ENCODE measurements at places on chromosomes 5 and 9. TPM values are rescaled to one million over a fixed set of nuclear protein-coding genes. Genes with fewer than 3 reads are reported as not detected.

DNA sequence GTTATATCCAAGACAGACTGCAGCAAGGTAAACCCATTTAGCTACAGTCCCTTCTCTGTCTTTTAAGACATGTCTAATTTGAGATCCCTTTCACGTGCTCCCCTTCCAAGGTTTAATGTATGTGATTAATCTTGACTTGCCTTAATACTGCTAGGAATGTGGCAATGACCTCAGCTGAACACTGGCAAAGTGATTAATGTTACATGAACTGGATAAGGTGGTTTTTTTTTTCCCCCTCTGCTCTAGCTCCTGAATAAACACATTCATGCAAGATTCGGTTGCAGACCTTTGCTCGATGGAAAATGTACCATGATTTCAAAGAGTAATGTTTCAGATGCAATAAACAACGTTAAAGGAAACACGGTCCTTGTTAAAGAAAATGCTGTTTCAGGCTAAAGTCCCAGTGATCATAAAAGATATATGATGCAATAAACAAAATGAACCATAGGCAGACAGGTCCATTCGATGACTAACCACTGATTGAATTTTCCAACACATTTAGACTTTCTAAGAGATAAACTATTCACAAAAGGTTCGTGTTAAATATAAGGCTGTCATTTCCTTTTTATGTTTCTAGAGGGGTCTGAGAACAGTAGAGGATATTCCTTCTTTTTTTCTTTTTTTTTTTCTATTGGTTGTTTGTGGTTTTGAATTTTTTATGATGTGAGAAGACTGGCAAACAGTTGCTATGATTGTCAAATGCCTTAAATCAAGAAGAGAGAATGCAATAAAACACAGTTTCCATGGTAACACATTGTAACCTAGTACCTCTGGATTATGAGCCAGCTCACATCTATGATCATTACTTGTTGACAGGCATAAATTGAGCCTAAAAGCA lies 44.7 kb upstream of the ZNF608 start:
- peak; percentile 75 for DNase-seq

- no peak for DNase-seq
Measured at GRCh38 chr5:152004095-152004494, 79.4 kb upstream of the GLRA1 start.

Gene TMEM232
- 0.66 TPM for total RNA-seq

Gene SLC6A19
- total RNA-seq: not detected

GRCh38 chr9:27447031-27447683 lies 76.9 kb upstream of the IFNK start:
- no peak for DNase-seq

DNA sequence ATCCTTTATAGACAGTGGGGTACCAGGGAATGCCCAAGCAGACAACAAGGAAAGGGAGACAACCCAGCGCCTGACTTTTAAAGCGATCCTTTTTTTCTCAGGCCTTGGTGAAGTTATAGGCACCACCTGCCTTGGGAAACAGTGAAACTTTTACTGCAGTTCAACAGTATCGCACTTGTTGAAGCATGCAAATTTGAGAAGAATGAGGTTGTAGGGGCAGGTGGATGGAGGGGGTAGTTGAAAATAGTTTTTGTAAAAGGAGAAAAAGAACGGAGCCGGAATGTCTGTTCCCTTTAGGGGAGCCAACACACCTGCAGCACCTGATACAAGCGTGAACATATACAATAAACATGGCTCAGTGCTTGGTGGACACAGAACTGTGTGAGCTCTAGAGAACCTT lies 190.2 kb upstream of the NR3C1 start:
- no peak for DNase-seq

DNA sequence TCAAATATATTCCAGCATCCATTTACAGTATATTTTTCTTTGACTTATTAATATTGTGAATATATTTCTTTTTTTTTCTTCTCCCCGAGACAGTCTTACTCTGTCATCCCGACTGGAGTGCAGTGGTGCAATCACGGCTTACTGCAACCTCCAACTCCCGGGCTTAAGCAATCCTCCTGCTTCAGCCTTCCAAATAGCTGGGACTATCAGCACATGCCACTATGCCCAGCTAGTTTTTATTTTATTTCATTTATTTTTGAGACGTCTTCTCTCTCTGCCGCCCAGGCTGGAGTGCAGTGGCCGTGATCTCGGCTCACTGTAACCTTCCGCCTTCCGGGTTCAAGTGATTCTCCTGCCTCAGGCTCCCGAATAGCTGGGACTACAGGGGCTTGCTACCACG lies 7.4 kb upstream of the GLIPR2 start:
- DNase-seq: no peak

DNA sequence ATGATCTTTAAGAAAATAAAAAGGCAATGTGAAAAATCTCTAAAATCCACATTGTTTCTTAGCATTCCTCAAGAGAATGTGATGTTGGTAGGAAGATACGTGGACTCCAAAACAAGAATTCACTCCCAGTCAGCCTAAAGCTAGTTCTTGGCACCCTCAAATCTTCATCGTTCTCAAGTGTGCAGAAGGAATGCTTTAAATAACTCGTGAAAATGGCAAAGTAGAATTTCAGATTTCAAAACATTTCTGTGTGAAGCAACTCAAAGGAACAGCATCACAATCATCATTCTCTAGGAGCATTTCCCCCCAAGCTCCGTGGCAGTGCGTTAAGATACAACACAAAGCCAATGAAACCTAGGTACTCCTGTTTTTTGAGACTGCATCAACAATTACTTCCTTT lies 185.1 kb upstream of the DMAC1 start:
- DNase-seq: no peak

Gene NINJ1
- 87.3 TPM for total RNA-seq

DNA sequence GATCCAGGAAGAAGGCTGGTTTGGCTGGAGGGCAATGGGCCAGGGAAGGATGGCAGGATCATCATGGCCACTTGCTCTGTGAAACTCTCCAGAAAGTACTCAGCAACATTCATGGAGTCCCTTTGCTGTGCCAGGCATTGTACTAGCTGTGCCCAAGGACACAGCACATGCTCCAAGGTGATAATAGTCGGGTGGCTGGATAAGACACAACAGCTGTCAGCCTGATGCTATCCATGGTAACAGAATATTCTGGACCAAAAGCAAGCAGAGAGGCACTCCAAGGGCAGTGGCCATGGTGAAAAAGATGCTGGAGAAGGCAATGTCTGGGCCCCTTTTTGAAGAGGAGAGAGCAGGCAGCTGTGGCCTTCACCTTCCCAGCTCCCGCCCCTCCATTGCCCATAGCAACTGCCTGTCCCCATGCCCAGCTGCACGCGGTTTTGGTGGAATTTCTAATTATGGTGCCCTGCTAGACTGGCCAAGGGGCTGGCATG lies 113.8 kb upstream of the CPEB4 start:
- DNase-seq: no peak

- DNase-seq: no peak
Measured at GRCh38 chr9:114469091-114469853, 36.0 kb downstream of the WHRN start.

DNA sequence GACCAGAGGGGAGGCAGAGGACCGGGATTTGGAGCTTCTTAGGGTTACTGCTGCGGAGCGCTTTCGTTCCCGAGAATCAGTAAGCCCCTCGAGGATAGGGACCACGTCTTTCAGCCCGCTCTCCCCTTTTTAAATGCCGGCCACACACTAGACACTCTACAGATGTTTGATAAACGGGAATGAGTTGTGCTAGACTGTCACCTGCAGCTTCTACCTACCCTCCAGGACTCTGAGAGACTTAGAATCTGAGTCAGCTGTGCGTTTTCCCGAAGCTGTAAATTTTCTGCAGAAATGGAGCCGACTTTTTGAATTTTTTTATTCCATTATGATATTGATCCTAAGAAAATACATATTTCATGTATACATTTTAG lies 670 bp downstream of the CCDC171 start:
- no peak for DNase-seq

GRCh38 chr5:134626369-134627014 lies 6.1 kb downstream of the SAR1B start:
- no peak for DNase-seq

DNA sequence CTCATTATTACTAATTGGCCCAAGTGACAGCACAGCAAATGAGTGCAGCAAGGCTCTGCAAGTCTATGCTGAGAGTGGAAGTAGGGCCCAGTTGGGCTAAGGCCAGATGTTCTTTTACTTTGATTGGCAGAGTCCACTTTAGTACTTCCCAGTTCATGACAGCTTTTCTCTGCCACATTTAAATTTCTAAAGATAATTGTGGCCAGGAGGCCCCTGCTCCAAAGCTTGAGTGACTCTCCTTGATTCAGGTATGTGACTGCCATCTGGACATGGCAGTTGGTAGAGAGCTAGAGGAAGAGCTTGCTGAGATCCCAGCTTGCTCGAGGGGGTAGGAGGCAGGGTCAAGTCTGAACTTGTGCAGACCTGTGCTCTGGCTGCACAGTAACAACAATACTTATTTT lies 154.1 kb downstream of the CARTPT start:
- DNase-seq: no peak
